Cortex of kidney (tissue), 1 donor: ENCODE measurements at places on chromosomes 11 and 22.

DNA sequence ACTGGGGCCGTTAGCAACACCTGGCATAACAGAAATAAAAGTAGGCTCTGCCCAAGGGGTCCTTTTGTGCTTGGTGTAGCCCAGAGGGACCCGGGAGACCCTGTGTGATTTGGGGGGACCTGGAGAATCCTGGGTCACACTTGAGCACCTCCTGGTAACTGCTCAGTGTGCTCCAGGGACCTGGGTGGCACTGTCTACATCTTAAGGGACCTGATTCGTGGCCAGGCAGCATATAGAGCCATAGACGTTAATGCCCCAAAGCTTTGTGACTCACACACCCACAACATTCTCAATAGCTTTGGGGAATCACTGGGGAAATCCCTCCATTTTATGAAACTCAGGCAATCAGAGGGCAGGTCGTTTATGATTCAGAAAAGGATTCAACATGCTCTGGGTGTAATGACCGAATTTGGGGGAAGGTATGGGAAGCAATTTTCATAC is 3.6 kb upstream of the IGF2 start:
- DNase-seq, result no peak

DNA sequence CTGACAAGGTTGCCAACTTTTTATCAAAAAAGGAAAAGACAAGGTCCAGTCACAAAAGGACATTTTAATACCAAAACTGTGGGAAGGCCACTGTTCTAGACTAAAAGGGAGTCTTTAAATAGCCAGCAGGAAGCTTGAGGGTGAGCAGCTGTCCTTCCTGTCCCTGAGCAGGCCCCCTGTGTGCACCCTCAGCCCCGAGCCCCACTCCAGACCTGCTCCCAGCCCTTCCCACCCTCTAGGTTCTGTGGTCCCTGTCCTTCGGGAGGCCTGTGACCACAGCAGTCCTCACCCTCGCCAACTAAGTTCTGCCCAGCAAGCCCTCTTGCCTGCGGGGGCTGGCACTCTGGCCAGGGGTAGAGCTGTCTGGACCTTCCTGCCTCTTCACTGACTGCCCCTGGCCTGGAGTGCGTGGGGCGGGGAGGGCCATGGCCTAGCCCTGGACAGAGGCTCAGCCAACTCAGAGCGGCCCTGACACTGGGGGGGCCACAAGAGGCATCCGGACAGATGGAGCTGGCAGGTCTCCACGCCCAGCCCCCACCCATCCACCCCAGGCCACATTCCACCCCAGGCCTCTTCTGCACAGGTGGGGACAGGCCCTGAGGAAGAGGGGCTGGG is 1.6 kb upstream of the PLXNB2 start:
- no peak for DNase-seq

GRCh38 chr11:75625991-75626888 is 42.6 kb downstream of the MAP6 start:
- DNase-seq, result no peak

GRCh38 chr11:102727890-102728289 is 3.1 kb upstream of the MMP8 start:
- no peak for DNase-seq

DNA sequence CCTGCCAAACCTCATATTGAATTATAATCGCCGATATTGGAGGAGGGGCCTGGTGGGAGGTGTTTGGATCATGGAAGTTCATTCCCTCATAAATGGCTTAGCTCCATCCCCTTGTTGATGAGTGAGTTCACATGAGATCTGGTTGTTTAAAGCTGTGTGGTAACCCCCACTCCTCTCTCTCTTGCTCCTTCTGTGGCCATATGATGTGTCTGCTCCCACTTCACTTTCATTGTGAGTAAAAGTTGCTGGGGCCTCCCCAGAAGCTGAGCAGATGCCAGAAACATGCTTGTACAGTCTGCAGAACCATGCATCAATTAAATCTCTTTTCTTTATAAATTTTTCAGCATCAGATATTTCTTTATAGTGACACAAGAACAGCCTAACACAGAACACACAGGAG is 929.0 kb upstream of the FAT3 start:
- no peak for DNase-seq

GRCh38 chr22:43203471-43203981 is 16.6 kb upstream of the TTLL12 start:
- no peak for DNase-seq

GRCh38 chr11:44999068-44999467 is 48.4 kb upstream of the TP53I11 start:
- no peak for DNase-seq

- no peak for DNase-seq
Observed at GRCh38 chr22:19068784-19069271, 53.4 kb downstream of the DGCR2 start.

- no peak for DNase-seq
Observed at GRCh38 chr22:46917771-46918101, 155.3 kb downstream of the TBC1D22A start.

- no peak for DNase-seq
Observed at GRCh38 chr11:68838572-68838964, 3.1 kb downstream of the CPT1A start.

GRCh38 chr11:128357073-128357472 is 230.3 kb downstream of the ETS1 start:
- no peak for DNase-seq

GRCh38 chr11:65919573-65920371 is 546 bp downstream of the DRAP1 start:
- no peak for DNase-seq

DNA sequence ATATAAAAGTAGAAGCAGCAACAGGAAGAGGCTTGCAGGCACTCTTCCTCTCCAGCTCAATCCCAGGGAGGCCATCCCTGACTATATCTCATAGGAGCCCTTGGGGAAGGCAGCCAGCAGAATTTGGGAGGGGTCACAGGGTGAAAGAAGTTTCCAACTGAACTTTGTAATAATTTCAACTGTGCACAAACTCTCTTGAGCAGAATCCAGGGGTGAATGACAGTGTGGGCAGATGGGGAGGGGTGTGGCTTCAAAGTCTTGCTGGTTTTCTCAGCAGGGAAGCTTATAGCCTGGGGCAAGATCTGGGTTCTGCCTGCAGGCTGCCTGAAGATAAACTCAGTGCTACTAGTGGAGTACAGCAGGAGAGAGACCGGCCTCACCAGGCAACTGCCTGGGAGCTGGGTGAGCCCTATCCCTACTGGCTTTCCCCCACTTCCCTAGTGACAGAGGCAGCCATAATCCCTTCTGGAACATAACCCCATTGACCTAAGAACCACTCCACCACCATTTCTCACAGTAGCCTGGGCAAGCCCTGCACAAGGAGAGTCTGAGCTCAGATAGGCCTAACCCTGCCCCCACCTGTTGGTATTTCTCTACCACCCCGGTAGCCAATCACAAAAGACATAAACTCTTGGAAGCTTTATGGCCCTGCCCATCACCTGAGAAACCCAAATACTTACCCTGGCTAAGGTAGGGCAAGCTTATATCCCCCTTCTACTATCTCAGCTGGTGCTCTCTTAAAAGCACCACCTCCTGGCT is 17.8 kb upstream of the TTC12 start:
- no peak for DNase-seq

GRCh38 chr11:18383388-18384156 is 10.8 kb upstream of the LDHA start:
- DNase-seq, result no peak

- DNase-seq, result no peak
Observed at GRCh38 chr11:61587541-61587941, 6.7 kb upstream of the SYT7 start.

GRCh38 chr11:71124127-71124526 is 128.2 kb downstream of the SHANK2 start:
- no peak for DNase-seq

GRCh38 chr11:116502641-116503061 is 270.1 kb downstream of the BUD13 start:
- no peak for DNase-seq

- no peak for DNase-seq
Observed at GRCh38 chr11:133305208-133305956, 226.9 kb downstream of the OPCML start.

- no peak for DNase-seq
Observed at GRCh38 chr11:74522776-74523175, 29.3 kb upstream of the LIPT2 start.

DNA sequence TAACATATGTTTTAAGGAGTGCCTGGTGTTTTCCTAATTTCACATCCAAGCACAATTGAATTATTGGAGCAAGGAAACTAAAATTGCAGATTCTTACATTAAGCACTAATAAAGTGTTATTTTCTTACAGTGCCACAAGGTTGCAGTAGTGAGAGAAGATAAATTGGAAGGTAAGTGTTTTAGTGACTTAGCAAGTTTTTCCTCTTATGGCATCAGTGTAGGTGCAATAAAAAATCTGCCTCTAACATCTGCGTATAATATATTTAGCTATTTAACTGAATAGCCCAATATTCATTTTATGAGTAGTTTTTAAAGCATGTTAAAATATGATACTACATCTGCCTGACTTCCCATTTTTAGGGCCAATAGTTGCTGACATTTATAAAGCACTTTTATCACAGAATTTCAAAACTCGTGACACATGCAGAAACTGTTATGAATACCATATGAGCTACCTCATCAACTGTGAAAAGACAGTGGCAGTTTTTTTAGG is 19.0 kb downstream of the POLD3 start:
- DNase-seq, result no peak

- no peak for DNase-seq
Observed at GRCh38 chr22:40919446-40919845, 31.7 kb upstream of the RBX1 start.

DNA sequence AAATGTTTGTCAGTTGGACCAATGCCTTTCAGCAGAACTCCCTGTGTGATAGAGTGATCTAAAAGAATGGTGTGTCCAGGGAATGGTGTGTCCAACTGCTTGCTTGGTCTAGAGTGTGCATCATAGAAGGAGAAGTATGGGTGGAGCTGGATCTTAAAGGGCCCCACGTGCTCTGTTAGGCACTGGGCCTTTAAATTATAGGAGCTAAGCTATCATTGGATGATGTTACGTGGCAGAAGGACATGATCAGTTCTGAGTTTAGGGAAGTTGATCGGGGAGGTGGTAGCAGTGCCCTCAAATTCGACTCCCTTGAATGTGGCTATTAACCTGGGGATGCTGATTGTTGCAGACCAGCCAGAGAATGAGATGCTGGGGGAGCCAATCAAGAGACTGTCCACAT is 16.4 kb downstream of the STX3 start:
- DNase-seq, result no peak

DNA sequence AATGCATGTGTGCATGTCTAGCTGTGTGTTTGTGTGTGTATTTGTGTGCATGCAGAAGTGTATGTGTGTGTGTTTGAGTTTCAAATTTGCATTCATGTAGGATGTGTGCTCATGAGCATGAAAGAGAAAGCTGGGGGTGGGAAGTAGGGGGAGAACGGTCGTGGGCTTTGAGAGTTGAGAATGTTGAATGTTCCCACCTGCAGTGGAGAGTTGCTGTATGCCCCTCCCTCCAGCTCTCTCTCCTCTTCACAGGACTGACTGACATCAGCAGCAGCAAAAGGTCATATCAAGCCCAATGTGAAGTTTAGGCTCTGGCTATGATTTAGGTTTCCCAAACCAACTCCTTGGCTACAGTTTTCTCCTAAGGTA is 63.8 kb upstream of the RRAS2 start:
- DNase-seq, result no peak

DNA sequence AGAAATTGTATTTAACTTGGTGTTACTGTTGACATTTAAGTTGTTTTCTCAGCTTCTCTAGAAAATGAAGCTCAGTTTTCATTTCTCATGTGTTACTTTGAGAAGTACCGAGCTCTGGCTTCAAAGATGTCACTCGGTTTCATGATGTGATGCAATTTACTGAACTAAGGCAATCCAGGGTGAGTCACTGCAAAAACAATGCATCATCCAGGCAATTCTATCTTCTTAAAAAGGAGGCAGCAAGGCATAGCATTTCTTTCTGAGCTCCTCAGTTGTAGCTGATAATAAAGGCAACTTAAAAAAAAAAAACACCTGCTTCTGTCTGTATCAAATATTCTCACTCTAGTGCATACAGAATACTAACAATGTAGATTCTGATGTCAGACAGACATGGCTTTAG is 91.1 kb upstream of the KCNA4 start:
- no peak for DNase-seq

GRCh38 chr11:63489879-63490278 is 1.1 kb downstream of the PLAAT5 start:
- DNase-seq, result no peak

- DNase-seq, result no peak
Observed at GRCh38 chr11:61885784-61886580, 5.4 kb downstream of the FADS3 start.

DNA sequence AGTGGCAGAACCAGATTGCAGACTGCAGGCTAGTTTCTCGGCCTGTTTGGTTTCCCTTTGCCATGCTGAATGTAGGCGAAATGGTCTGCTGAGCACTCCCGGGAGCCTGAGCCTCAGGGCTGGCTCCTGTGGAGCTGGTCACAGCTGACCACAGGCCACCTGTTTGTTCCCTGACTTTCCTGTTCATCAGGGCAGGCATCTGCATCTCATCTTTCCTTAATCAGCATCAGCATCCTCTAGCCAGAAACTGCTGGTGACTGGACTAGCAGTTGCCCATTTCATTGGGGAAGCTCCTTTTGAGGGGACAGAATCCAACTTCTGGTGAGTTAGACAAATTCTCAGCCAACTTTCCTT is 20.2 kb upstream of the C11orf96 start:
- DNase-seq, result no peak

DNA sequence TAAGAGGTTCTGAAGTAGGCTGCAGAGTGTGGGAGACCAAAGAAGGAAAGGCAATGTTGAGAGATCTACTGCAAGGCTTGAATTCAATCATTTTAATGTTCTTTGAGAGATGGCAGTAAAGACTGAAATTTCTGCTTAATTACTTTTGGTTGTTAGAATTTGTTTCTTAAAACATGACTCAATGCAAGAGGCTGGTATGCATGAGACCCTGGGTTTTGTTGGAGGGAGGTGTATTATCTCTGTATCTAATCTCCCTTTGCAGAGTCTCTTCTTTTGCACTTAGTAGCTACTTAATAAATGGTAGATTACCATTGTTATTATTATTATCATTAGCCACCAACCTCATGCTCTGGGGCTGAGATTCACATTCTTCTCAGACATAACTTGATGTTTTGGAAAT is 87.4 kb upstream of the DRD2 start:
- no peak for DNase-seq

- no peak for DNase-seq
Observed at GRCh38 chr22:33986167-33986771, 66.0 kb upstream of the LARGE1 start.

DNA sequence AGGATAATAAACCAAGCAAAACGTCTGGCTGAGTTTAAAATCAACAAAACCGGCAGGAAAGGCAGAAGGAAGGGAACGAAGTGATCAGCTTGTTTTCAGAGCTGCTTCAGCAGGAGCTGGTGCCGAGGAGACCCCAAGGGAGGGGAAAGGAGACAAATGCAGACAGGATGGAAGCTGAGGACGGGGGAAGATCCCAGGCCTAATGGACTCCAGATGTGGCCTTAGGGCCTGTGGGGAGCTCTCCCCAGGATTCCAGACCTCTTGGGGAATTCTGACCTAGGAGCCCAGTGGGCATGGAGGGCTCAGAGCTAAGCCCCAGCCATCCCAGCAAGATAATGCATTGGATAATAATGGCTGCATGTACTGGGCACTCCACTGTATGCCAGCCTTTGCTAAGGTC is 211.4 kb upstream of the NARS2 start:
- DNase-seq, result no peak
